ENCODE measurements at places on chromosomes 1 and 21. TPM values are rescaled to one million over a fixed set of nuclear protein-coding genes. Genes with fewer than 3 reads are reported as not detected.

The SPATA1 gene
- 0.14 TPM for total RNA-seq

The CFHR5 gene
- total RNA-seq = not detected

The EFCAB7 gene
- 6.3 TPM for total RNA-seq

The LHX8 gene
- total RNA-seq = not detected

The C8A gene
- not detected for total RNA-seq

The PPM1J gene
- 2.8 TPM for total RNA-seq

The MEGF6 gene
- total RNA-seq = 3.1 TPM

The CHIA gene
- total RNA-seq = not detected

The KRTAP11-1 gene
- not detected for total RNA-seq

The C1orf141 gene
- total RNA-seq = not detected

The TMCO1 gene
- total RNA-seq = 60.7 TPM

The ADGRB2 gene
- total RNA-seq = 0.34 TPM

The EPHA2 gene
- total RNA-seq = 184 TPM

The UBE2G2 gene
- total RNA-seq = 124 TPM

The CADM3 gene
- total RNA-seq = not detected

The PDC gene
- not detected for total RNA-seq

The DNAJC6 gene
- total RNA-seq = 3.8 TPM

The ST6GALNAC5 gene
- 10.3 TPM for total RNA-seq

The DFFA gene
- 55.0 TPM for total RNA-seq

The GPR25 gene
- total RNA-seq = not detected

The GBP6 gene
- 82.7 TPM for total RNA-seq

The GJA9 gene
- total RNA-seq = under 0.01 TPM

The NPL gene
- total RNA-seq = 3.8 TPM

The AKNAD1 gene
- total RNA-seq = 0.68 TPM

The RIMS3 gene
- 2.7 TPM for total RNA-seq

The CYP4Z1 gene
- total RNA-seq = 0.07 TPM

The LRIF1 gene
- 21.2 TPM for total RNA-seq

The SLC35F3 gene
- 1.6 TPM for total RNA-seq

The GUK1 gene
- total RNA-seq = 265 TPM

The CFHR3 gene
- not detected for total RNA-seq

The INTS7 gene
- total RNA-seq = 26.0 TPM

The LRRIQ3 gene
- total RNA-seq = under 0.01 TPM

The SPRR5 gene
- total RNA-seq = not detected

The SIK1 gene
- 11.6 TPM for total RNA-seq

The TMOD4 gene
- total RNA-seq = not detected

The ADORA3 gene
- total RNA-seq = not detected

The SYT6 gene
- not detected for total RNA-seq

The KRTCAP2 gene
- total RNA-seq = 125 TPM

The SLFNL1 gene
- 0.21 TPM for total RNA-seq

The OR2AK2 gene
- not detected for total RNA-seq

The DMBX1 gene
- total RNA-seq = not detected

The C2CD4D gene
- total RNA-seq = 0.07 TPM

The WLS gene
- 35.5 TPM for total RNA-seq

The LMOD1 gene
- total RNA-seq = not detected

The KCNJ6 gene
- total RNA-seq = not detected

The IFNAR2 gene
- total RNA-seq = 1.4 TPM

The RNU1-2 gene
- total RNA-seq = under 0.01 TPM

The COL18A1 gene
- total RNA-seq = 41.7 TPM

The C1orf226 gene
- total RNA-seq = 1.6 TPM

The SEMA6C gene
- total RNA-seq = 1.3 TPM

The SPATA45 gene
- total RNA-seq = not detected

The DTL gene
- total RNA-seq = 0.34 TPM

The CAMSAP2 gene
- total RNA-seq = 129 TPM

The CLEC20A gene
- total RNA-seq = not detected

The RAB7B gene
- 22.7 TPM for total RNA-seq

The CD55 gene
- total RNA-seq = 70.8 TPM

Data from nasal cavity respiratory epithelium epithelial cell of viscerocranial mucosa (primary cell).